ENCODE measurements at places on chromosomes 5 and 9.

GRCh38 chr9:86481466-86481865 is 127.3 kb upstream of the TUT7 start:
- no peak for DNase-seq

DNA sequence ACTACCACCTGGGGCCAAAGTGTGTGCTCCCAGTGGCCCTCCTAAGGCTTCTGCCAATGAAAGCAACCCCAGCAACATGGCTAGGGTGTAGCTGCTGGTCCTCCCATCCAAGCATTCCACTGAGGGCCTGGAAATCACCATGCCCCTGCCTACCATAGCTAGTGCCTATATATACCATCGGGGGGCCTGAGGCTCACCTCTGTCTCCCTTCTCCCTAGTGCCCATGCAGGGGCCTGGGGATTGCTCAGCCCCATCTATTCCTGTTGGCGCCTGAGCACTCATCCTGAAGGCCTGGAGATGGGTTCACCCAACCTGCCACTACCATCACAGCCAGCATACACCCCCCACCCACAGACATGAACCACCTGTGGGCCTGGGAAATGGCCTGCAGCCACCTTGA is 367.3 kb downstream of the RAB3C start:
- no peak for DNase-seq

DNA sequence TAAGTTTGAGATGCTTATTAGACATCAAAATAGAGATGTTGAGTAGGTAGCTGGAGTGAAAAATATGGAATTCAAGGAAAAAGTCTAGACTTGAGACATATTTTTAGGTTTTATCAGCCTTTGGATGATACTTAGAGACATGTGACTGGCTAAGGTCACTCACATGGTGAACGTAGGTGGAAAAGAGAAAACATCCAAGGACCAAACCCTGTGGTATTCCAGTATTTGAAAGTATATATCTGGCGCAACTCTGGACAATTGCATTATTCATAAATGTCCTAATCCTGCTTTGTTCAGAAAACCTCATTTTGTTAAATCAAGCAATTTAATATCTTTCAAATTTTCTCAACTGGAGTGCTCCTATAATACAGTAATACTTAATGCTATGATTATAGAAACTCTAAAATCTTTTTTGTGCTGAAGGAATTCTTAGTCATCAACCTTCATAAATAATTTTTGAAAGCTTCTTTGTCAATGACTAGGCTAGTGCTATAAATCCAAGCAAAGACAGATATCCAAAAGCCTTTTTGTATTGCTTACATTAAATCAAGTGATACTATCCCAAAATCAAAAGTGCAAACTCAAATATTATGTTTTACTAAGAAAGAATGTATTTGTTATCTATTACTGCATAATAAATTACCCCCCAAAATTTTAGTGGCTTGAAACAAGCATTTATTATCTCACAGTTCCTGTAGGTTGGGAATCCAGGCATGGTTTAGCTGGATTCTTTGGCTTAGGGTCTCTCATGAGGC is 452.0 kb downstream of the ENC1 start:
- DNase-seq: no peak

GRCh38 chr5:179112469-179113142 is 52.4 kb downstream of the ZNF354C start:
- DNase-seq: no peak

DNA sequence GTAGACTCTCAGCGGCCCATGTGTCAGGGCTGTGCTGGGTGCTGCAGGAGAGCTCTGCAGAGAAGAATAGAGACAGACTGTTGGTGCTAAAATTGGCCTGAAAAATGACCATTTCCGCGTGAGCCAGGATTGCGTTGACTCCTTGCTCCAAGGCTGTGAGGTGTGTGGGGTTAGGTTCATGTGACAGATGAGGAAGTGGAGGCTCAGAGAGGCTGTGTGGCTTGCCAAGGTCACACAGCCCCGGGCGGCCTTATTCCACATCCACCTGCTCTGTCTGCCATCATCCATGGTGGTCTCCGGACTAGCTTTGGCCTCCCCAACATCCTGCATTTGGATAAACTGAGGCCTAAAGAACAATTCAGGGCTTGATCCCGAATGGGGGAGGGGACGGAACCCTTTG is 15.2 kb downstream of the NEK6 start:
- DNase-seq: no peak

DNA sequence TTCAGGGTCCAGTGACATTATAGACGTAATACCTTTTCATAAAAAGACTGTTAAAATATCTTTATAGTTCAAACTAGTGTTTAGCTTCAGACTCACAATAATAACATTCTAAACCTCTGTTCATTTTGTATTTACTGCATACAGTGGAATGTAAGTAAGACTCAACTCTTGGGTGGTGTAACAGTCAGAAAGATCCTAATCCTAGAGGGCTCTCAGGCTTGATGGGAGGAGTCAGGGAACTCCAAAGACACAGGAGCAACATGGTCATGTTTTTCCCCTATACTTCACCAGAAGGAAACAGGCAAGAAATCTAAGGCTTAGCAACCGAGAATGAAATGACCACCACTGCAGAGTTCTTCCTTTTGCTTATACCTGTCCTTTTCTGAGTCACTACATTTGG is 82.6 kb downstream of the MRPS27 start:
- DNase-seq: no peak

DNA sequence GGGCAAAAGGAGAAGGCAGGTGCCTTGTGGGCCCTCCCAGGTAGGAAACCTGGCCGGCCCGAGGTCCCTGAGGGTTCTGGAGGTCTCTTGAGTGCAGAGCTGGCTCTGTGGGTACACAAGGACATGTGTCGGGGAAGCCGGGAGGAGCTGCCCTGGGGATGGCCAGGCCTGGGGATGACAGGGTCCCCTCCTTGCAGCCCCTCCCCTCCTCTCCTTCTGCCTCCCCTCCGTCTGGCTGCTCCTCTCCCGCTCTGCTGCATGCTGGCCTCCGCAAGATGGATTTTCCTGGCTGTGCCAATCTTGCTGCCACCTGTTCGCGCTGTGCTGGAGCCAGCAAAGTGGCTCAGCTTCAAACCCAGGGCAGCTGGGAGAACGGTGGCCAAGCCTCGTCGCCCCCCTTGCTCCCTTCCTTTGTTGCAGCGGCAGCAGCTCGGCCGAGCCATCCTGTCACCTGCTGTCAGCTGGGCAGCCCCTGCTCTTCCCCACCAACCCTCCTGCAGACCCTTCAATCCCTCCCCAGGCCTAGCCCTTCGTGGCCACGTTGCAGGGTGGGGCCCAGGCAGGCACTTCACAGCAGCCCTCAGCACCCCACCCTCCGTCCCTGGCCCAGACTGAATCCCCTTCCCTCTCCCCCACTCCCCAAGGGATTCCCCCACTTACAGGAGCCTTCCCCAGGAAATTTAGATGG is 17.6 kb upstream of the UNC5A start:
- no peak for DNase-seq

DNA sequence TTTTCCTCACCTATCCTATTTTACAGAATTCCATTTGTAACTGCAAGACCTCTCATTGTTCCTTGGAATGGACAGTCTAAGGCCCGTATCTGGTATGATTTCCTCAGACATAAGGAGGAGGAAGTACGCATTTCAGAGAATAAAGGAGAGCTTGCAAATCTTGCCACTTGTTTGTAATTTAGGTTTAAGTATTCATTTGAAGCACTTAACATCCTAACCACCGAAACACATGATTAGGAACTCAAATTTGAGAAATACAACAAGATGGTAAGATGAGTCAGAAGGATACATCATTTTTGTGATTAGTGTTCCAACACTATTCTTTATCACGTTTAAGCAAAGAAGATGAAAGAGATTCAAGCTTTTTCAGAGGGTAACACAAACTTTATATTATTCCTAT is 3.9 kb upstream of the ZCCHC9 start:
- DNase-seq: no peak

Measured in stimulated activated CD8-positive, alpha-beta memory T cell treated with anti-CD3 and anti-CD28 coated beads, Interleukin-4, amount 100 ng/mL, for 1 hour (primary cell).